ENCODE measurements at places on chromosomes 4 and X.

- DNase-seq = no peak
Measured at GRCh38 chrX:135531813-135532212, 11.4 kb downstream of the INTS6L start.

DNA sequence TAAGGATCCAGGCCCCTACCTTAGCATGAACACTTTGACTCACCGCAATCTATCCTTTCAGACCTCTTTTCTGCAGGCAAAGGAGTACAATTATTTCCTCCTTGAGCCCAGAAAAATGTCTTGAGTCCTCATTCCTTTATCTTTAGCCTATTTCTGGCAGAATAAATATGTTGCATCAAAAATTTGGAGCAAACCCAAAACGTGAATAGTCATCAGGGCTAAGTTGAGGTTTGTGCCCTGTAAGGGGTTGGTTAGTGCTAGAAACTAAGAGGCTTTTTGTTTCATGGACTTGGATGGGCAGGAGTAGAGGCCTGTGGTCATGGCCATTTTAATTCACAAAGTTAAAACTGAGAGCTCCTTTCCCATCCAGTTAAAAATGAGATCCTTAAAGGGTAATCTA lies 460.3 kb downstream of the GBA3 start:
- DNase-seq = no peak

- no peak for DNase-seq
Measured at GRCh38 chr4:151901631-151902030, 140.8 kb upstream of the GATB start.

DNA sequence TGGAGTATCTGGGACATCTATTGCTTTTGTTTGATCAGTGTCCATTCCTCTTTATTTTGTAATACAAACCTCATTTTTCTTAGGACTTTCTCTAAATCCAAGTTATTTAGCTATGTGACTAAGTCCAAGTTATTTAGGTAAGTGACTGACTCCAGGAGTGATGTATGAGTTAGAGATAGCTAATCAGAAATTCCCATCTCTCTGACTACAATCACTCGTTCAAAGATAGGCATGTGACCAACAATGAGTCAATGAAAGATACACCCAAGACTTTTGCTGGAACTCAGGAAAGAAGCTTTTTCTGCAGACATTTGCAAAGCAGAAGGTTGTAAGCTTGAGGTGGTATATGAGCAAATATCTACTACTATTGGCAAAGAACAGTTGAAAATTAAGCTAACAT lies 72.5 kb upstream of the KCNIP4 start:
- DNase-seq = no peak

Data from heart left ventricle (tissue), 16 donors.